Karpas-422 (cell line): ENCODE measurements at places on chromosomes 5 and 9. TPM values are rescaled to one million over a fixed set of nuclear protein-coding genes. Genes with fewer than 3 reads are reported as not detected.

DNA sequence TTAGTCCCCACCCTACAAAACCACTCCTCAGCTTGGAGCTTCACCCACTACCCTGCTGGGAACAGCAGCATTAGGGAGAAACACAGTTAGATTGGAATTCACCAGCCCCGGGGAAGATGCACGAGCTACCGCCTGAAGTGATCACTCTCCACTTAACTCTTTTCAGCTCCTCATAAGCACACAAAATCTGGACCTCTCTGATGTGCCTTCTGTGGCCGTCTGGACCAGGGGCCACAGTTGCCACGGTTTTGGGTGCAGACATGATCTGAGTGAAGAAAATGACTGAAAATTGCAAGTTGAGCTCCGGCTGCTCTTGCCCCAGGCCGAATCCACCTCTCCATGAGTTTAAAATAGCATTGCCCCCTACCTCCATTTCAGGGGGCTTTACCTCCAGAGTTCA is 95.2 kb downstream of the TENT4A start:
- DNase-seq: no peak

Gene TPPP
- 1.6 and 1.8 TPM in 2 replicates for total RNA-seq

- no peak for DNase-seq
Measured at GRCh38 chr5:106874974-106875373, 795.8 kb downstream of the EFNA5 start.

DNA sequence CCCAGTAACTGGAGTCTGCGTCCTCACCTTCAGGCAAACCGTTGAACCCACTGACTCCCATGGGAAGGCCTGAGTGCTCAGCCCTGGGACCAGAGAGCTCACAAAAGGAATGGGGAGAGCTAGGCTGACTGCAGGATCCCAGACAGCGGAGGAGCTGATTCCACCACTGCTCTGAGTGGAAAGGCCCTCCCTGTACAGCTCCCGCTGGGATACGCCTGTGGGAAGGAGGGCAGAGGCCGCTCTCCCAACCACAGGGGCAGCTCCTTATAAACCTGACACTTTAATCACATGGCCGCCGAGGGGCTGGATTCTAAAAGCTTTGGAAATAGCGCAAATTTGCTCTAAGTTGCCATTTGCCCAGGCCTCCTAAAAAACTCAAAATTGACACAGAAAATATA is 37.1 kb downstream of the DBH start:
- DNase-seq: no peak

Gene SGTB
- 7.4 and 10.2 TPM in 2 replicates for total RNA-seq

DNA sequence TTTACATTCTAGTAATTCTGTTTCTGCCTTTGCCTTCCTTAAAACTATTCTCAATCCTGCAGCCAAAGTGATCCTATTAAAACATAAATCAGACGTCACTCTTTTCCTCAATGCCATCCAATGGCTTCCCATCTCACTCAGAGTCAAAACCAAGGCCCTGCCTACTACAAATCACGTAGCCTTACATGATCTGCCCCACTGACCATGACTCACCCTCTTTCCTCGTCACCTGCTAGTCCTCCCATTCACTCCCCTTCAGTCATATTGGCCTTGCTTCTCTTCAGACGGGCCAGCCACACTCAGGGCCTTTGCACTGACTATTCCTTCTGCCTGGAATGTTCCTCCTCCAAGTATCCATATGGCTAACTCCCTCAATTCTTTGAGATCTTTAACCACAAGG is 39.0 kb upstream of the DMXL1 start:
- DNase-seq: peak; percentile 59

GRCh38 chr5:912280-913091 is 19.8 kb downstream of the TRIP13 start:
- peak; percentile 66 for DNase-seq

Gene EPB41L4A
- total RNA-seq: 0.63 and 1.3 TPM in 2 replicates

GRCh38 chr5:175230299-175230698 is 213.7 kb downstream of the DRD1 start:
- no peak for DNase-seq

DNA sequence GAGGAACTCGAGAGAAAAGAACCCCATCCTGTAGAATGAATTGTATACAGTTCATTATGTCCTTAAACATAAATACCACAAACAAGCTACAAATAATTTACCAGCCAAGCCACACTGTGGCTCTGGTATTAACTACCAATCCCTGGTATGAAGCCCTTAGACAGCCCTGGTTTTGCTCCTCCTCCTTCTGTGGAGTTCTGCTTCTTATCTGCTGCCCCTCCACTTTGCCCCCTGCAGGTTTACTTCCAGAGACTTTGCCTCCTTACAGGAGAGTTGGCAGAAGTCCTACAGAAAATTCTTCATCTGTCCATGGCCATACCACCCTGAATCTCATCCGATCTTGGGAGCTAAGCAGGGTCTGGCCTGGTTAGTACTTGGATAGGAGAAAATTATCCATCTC is 219.8 kb downstream of the ACTL7B start:
- DNase-seq: no peak

Gene CAMK2A
- total RNA-seq: not detected in 2 replicates

Gene ARL14EPL
- not detected in 2 replicates for total RNA-seq

Gene STXBP1
- 3.1 and 3.6 TPM in 2 replicates for total RNA-seq

Gene SCGB3A2
- total RNA-seq: not detected in 2 replicates

DNA sequence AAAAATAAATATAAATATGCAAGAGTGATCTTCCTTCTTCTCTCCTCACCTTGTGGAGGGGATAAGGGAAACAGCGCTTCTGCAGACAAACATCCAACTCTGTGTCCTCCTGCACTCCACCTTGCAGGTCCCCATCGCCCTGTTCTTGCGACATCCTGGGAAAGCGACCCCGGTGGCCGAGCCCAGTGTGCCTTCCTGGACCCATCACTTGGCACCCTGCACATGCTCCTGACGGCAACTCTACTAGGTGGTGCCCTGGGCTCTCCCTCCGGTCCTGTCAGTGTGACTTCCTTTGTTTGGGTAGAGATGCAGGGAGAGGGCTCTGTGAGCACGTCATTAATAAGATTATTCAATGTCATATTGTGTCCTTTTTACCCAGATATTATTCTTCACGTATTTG is 266.0 kb upstream of the ADAMTS16 start:
- DNase-seq: no peak

Gene ACOT12
- 0.18 and 0.26 TPM in 2 replicates for total RNA-seq

DNA sequence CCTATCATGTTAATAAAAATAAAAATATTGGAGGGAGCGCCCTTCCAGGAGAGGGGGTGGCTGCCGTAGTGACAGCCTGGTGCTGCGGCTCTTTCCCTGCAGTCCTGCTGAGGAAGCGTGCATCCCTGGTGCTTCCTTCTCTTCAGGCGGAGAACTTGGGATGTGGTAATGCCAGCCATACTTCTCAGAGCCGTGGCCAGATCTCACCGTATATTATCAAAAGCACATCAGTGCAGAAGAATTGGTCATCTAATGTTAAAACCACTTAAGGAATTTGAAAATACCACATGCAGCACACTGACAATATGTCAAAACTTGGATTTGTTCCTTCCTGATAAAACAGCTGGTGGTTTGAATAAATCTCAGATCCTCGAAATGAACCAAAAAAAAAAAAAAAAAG is 17.7 kb downstream of the C9orf40 start:
- no peak for DNase-seq

- no peak for DNase-seq
Measured at GRCh38 chr9:93114984-93115335, 18.9 kb downstream of the CARD19 start.

DNA sequence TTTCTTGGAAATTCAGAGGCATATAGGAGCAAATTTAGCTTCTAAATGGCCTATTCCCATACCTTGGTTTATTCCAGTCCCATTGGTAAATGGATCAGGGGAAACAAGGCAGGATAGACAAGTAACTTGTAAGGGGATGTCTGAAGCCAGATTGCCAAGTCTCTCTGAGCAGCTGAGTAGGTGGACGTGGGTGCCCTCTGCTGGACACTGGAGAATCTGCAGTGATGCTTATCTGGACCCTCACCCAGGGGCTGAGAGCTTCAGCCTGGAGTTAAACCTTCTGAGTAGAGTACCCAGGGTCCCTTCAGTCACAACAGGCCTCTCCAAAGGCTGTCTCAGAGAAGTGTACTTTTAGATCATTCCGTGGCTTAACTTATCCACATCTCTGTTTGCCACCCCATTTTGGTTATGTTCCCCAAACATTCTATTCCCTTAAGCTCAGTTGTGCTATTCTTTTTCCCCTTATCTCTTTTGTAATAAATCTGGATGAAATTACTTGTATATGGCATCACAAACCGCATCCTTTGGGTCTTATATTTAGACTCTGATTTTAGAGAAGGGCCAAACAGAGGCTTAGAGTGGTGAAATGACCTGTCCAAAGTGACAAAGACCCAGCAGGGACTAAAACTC is 218.3 kb upstream of the GLRA1 start:
- peak; percentile 82 for DNase-seq
